ENCODE measurements at places on chromosomes 11 and 22.

- no peak for DNase-seq
Measured at GRCh38 chr11:116445108-116446047, 327.4 kb downstream of the BUD13 start.

- no peak for DNase-seq
Measured at GRCh38 chr11:7635137-7635536, 38.2 kb downstream of the CYB5R2 start.

DNA sequence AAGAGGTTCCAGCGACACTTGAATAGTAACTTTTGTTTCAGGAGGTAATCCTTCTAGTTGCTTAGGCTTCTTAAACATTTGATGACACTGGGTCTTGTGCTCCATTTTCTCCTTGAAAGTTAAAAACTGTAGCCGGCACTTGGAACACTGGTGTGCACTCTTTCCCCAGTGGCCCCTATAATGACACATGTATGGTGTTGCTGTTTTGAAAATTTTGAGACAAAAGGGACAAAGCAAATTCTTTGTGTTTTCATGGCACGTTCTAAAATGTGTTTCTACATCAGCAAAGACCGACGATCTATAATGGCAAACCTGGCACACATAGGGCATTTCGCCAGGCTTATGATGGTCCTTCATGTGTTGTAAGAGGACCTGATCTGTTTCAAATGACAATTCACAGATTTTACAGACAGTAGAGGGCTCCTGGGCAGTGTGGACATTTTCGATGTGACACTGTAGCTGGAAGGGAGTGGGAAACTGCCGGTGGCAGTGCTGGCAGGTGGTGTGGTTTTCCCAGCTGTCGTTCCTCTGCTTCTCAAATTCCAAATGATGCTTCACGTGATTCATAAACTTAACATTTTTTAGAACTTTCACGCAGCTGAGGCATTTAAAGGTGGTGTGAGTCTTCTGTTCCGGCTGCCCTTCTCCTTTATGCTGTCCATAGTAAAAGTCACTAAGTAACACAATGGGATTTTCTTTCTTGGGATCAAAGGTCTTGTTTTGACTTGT lies 20.5 kb downstream of the ZNF280B start:
- DNase-seq, result no peak

DNA sequence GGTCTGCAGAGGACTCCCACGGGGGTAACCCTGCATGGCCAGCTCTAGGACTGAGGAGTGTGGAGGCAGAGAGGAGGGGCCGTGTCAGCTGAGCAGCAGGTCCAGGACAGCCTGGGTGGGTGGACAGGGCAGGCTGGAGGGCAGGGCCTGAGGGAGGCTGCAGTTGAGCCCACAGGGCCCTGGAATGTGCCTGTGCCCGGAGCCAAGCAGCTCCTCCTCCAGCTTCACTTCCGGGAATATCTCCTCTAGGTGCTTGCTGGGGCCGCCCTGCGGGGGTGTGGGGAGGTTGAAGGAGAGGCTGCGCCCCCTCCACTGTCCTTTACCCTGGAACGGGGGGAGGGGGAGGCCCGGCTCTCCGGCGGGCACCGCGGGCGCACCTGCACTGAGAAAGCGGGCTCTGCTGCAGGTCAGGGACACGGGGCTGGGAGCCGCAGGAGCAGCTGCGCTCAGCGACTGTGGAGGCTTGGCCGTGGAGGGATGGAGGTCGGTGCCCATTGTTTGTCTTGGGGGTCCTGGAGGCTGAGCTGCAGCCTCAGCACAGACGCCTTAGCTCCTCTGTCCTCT lies 1293.2 kb downstream of the BRD1 start:
- no peak for DNase-seq

DNA sequence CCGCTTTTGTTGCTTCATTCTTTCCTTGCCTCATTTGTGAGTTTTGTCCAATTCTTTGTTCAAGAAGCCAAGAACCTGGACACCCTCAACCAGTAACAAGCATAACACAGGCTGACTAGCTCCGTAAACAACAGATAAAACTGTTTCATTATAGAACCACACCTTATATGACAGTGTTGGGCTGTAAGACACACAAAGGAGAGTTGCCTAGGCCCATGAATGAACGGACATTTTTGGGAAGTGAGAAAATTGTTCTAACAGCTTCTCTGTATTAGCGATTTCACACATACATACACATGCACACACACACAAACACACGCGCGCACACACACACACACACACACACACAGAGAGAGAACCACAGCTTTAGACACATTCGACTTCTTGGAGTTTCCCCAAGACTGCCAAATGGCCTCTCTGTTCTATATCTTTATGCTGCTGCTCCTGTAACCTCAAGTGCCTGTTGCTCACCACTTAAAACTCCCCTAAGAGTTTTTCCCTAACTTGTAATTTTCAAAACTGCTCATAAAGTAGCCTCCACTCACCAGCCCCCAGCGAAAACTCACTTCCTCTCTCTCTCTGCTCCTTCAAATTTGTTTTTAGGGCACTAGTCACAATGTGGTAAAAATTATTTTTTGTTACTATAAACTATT lies 35.9 kb downstream of the CTSC start:
- peak; percentile 82 for DNase-seq

- no peak for DNase-seq
Measured at GRCh38 chr11:101944923-101945322, 28.6 kb upstream of the ANGPTL5 start.
